ENCODE measurements at places on chromosomes 2 and 18.
A peak's percentile ranks its signal among the peaks of the same experiment; 100 is the strongest.

DNA sequence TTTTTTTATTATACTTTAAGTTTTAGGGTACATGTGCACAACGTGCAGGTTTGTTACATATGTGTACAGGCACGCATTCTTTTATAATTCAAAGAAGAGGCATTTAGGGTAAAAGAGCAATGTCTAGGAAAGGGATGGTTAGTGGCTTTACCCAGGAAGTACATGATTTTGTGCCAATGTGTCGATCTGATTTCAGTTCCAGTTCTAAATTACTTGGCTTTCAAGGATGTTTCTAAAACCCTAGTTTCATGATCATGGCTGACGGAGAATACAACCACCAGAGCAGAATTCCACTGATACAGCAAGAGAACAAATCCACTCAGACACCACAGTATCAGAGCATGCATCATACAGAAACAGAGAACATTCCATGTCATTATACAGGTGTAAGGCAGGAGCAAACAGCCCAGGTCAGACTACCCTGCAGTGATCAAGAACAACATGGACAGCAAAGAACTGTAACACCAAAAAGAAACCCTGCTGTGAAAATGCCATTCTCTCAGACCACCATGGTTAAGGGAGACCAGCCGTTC, 116.7 kb upstream of the STK17B start:
- DNase-seq = no peak

GRCh38 chr2:56654936-56655335, 471.1 kb downstream of the CCDC85A start:
- no peak for DNase-seq

DNA sequence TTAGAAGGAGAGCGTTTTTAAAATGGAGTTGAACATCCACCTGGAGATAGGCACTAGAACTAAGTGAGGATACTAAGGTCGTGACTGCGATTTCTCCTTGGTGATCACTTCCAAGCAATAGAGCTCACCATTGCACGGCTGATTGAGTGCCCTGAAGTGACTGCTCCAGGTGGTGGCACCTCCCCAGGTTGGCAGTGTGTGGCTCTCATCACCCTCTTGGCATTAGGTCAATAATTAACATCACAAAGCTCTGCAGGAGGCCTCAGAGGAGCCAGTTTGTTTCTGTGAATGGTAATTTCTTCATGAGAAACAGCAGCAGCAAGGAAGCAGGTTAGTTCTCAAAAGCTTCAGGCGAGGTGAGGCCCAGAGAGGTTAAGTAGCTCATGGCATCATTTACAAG, 259.6 kb downstream of the CLIP4 start:
- no peak for DNase-seq

DNA sequence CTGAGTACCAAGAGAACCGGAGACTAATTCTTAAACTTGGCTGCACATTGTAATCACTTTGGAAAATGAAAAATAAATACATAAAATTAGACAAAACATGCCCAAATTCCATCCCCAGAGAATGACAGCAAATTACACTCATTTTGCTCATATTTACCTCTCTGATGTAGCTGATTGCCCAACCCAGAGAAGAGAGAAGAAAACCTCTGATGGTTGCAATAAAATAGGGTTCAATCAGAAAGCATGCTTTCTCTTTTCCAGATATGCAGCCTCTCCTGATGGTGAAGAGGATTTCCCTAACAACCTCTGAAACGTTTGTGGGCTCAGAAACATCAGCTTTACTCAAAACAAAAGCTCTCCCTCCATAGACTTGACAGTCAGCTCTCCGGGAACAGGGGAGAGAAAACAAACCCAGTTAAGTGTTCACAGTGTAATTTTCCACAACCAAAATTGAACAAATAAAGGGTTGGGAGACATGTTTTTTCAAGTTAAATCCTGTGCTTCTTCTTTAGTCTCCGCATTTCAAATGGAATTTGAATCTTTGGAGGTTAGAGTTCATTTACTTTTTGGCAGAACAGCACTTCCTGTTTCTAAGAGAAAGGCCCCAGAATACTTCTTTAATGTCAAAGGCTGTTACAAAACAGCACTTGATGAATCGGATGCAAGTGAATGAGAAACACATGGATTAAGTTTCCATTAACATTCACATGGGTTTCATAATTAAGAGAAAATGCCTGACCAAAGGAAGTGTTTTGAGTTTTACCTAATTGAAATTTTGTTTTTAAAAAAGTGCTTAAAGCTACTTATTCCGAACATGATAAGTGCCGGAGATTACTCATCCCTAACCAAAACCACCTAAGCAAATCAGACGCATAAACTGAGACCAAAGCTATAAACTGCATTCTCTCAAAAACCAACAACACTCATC, 570.1 kb upstream of the SYT4 start:
- peak; percentile 46 for DNase-seq

GRCh38 chr2:24592441-24593100, 101.5 kb downstream of the NCOA1 start:
- DNase-seq = no peak

DNA sequence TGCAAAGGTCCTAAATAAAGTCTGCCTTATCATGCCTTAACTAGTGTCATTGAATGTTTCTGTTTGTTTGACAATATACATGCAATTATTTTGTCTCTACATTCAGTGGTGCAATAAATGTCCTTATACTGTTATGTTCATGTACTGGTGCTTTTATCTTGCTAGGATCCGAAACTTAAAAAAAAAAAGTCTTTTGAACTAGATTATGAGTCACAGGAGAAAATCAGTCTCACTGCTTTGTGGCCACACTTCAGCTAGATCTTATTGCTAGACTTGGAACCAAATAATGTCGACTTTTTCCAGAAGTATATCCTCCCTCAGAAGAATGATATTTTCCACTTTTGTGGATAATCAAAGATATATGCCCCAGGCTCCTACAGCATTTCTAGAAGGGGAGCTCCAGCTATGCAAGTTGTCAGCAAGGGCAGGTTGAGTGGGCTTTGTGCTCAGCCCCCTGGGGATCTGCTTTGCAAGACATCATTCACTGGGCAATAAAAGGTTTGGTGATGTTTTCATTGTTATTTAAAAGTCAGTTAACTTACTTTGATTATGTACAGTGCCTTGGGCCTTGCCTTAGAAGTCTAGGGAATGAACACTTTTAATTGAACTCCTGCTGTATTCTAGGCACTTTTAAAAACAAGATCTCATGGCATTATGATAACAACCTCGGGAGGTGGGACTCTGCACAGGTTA, 157.1 kb upstream of the LRRTM1 start:
- no peak for DNase-seq

DNA sequence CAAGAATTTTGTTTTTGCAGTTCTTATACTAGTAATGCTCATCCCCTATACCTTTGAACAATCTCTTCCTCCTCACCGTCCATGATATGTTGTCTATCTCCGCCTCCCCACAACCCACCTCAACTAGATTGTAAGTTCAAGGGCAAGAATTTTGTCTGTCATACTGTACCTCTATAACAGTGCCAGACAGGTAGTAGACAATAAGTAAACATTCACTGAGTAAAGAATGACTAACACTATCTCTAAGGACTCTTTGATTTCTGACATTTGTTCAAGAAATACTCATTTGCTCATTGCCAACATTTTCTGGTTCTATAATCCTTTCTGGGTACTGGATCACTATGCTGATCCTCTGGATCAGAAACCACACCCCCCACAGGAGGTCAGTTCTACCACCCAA, 82.4 kb downstream of the EXOC6B start:
- no peak for DNase-seq

DNA sequence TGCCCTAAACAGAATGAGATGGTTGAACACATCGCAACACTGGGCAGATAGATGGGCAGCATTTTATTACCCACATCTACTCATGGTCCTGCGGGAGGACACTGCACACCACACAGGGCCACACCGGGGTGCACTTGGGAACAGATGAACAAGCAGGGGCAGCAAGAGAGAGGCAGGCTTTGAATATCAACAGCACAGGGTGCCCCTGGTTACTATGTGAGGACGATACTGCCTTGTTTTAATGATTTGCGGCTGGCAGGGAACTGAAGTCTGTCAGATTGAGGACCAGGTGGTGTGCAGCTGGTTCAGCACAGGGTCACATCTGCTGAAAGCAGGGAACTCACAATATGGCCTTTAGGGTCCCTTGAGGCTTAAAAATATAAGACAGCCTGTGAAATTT, 195.7 kb downstream of the PIEZO2 start:
- DNase-seq = no peak

DNA sequence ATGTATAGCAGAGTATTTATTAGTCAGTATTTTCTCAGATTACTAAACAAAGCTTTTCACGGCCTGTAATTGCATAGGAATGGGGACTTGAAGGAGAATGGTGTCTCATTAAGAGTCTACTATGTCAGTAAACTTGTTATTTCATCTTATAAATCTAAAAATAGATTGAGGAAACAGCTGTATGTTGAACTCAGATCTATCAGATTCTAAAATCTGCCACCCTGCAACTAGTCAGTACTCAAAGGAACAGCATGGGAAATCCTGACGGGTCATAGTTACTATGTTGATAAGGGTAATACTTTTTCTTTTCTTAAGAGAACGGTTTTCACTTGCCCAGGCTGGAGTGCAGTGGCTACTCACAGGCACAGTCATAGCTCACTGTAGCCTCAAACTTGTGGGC, 70.2 kb upstream of the EMILIN2 start:
- no peak for DNase-seq

DNA sequence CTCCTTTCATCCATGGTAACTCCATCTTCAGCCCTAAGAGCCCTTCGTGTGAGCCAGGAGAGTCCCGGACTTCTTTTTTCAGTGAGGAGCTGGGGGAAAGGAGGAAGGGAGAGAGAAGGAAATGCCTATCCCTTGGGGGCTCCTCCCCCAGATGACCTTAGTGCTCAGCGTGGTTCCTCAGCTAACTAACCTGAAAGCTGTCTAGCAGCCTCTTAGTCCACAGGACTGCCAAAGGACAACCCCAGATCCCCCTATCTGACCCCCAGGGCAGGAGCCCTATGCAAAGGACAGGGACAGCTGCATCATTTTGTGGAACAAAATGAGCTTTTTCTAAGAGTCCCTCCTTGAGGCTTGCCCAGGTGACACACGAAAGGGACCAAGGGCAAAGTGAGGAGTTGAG, 7.9 kb downstream of the SPR start:
- no peak for DNase-seq

- DNase-seq = no peak
Measured at GRCh38 chr2:25104736-25105135, 62.9 kb downstream of the EFR3B start.

DNA sequence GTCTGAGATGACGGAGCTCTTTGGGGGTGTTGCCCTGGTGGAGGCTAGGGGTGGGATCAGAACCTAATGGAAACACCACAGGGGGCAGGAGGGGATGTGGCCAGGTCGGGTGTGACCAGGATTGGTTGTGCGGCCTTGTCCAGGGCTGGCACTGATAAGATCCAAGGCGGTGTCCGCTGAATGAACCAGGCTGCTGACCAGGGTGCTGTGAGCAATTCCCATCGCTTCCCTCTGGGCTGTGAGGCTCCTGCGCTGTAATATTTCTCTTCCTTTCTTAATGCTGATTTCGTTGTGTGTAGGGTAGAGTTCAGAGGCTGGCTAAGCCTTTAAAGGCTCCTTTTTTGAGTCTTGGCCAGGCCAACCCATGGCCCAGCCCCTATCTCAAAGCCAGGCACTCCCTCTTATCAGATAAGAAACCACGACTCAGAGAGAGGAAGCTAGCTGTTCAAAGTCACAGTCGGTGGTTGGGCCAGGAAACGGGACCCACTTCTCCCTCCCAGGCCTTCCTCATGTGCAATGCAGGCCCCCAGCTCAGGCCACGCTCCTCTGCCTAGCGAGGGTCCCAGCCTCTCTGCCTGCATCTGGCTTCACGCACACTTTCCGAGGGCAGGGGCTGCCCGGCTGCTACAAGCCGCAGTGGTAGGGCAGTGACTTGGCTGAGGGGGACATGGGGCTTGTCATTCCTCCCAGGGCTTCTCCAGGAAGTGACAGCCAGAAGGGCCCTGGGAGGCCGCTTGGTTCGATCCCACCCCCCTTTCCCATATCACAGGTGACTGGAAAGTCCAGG, 26.0 kb upstream of the FOSL2 start:
- no peak for DNase-seq

DNA sequence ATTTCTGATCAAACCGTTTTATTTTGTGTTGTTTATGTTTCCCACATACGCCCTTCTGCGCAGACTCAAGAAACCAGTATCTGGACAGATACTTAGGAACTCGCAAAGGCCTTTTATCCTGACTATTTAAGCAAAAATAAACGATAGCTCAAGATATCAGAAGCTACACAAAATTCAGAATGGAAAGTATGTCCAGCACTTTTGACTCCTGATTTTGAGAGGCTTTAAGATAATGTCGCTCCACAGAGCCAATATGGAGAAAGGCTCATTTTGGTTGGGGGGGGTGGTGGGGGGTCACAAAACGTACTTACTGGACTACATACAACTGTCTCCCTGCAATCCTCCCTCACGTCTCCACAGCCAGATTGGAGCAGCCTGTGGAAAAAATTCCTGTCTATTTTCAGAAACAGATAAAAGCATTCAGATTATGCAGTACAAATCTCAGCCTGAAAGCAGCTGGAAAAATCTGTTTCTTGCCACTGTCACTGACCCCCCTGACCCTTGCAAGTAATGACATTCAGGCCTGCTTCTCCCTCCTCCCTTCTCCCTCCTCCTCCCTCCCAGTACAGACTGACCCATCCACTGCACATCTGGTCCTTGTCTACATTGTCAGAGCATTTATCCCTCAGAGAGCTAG, 34.9 kb upstream of the LCLAT1 start:
- peak; percentile 91 for DNase-seq

- DNase-seq = no peak
Measured at GRCh38 chr2:82239176-82239575, 1934.6 kb upstream of the LRRTM1 start.

GRCh38 chr18:32389858-32390257, 80.8 kb downstream of the GAREM1 start:
- DNase-seq = no peak

- no peak for DNase-seq
Measured at GRCh38 chr2:42871372-42871771, 79.0 kb upstream of the HAAO start.

DNA sequence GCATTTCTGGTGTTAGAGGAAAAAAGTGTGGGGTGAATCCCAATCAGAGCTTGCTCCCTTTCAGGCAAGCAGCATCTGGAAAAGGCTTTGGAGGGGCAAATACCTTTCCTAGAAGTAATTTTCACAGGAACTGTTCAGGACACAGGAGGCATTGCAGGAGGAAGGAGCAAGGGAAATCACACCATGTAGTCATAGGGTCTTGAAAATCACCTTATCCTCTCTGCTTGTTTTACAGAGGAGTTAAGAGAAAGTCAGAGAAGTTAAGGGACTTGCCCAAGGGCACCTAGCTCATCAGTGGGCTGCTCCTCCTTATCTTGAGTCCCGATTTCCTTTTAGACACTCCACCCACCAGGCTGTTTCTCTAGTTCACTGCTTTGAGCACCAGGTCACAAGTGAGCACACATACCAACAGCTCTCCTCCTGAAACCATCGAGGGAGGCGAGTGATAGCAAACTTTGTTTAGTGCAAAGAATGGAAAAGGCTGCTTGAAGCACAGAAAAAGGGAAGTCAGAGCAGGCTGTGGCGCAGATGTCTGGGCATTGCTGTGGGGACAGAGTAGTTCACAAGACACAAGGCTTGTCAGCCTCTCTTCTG, 89.2 kb upstream of the CXCR4 start:
- DNase-seq = no peak

GRCh38 chr2:135745545-135745944, 3.9 kb downstream of the UBXN4 start:
- DNase-seq = peak; percentile 55

GRCh38 chr2:124689348-124689747, 664.3 kb downstream of the CNTNAP5 start:
- no peak for DNase-seq

All from muscle of back (tissue), 13 donors.